ENCODE measurements at places on chromosomes 4 and X. TPM values are rescaled to one million over a fixed set of nuclear protein-coding genes. Genes with fewer than 3 reads are reported as not detected.

The AMBN gene
- total RNA-seq = not detected

- DNase-seq = no peak
These were observed 139.5 kb downstream of the PDGFRA start for GRCh38 chr4:54368281-54369265.

GRCh38 chr4:25532591-25532990, 123.1 kb upstream of the SLC34A2 start:
- peak; percentile 81 for DNase-seq

GRCh38 chrX:141405853-141406492, 163.7 kb upstream of the SPANXC start:
- peak; percentile 81 for DNase-seq

GRCh38 chr4:153824501-153824900, 35.6 kb upstream of the SFRP2 start:
- no peak for DNase-seq

The MAGED4 gene
- total RNA-seq = 0.26 TPM

DNA sequence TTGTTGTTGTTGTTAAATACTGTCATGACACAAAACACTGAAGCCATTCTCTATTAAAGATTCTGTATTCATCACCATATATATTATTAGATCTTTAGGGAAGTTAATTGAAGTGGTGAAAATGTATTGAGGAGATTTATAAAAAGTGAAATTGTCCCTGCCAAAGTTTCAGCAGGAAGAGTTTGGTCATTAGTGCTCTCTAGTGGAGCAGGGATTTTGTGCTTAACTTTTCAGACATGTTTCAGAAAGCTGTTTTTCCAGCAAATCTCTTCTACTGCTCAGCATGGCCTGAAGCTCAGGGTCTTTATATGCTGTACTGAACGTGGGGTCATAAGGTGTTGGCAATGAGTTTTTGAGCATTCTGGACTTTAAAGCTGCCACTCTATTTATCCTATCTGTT, 36.7 kb upstream of the CXXC4 start:
- DNase-seq = no peak
